ENCODE measurements at places on chromosomes 5 and 9. TPM values are rescaled to one million over a fixed set of nuclear protein-coding genes. Genes with fewer than 3 reads are reported as not detected.

The CSF1R gene
- 0.19 TPM for total RNA-seq

The ENTREP1 gene
- 13.9 TPM for total RNA-seq

The TRMT10B gene
- total RNA-seq, result 15.9 TPM

The SIMC1 gene
- total RNA-seq, result 23.5 TPM

The TRPM6 gene
- total RNA-seq, result 0.99 TPM

The CRHBP gene
- 7.6 TPM for total RNA-seq

The SPRY4 gene
- total RNA-seq, result 69.8 TPM

The LCN1 gene
- total RNA-seq, result not detected

The DIPK1B gene
- 45.4 TPM for total RNA-seq

The TMC1 gene
- total RNA-seq, result 0.09 TPM

The C5orf58 gene
- total RNA-seq, result 1.2 TPM

The TMEM8B gene
- 9.7 TPM for total RNA-seq

The SH3PXD2B gene
- total RNA-seq, result 84.0 TPM

The EDIL3 gene
- 2.0 TPM for total RNA-seq

The ADAM19 gene
- total RNA-seq, result 113 TPM

The DMRTA1 gene
- 6.3 TPM for total RNA-seq

The QRFP gene
- total RNA-seq, result not detected

The NEK6 gene
- total RNA-seq, result 20.2 TPM

The MYMK gene
- not detected for total RNA-seq

The ECSCR gene
- total RNA-seq, result 0.62 TPM

The GRXCR2 gene
- total RNA-seq, result not detected

The SPATA31D4 gene
- total RNA-seq, result not detected

The PROB1 gene
- total RNA-seq, result 4.8 TPM

The SUSD3 gene
- 4.6 TPM for total RNA-seq

The RELL2 gene
- total RNA-seq, result 6.2 TPM

The TBC1D13 gene
- total RNA-seq, result 30.5 TPM

The KLHL9 gene
- total RNA-seq, result 23.5 TPM

Measured in endodermal cell (in vitro differentiated cells).